ENCODE measurements at places on chromosomes 6 and 20.

DNA sequence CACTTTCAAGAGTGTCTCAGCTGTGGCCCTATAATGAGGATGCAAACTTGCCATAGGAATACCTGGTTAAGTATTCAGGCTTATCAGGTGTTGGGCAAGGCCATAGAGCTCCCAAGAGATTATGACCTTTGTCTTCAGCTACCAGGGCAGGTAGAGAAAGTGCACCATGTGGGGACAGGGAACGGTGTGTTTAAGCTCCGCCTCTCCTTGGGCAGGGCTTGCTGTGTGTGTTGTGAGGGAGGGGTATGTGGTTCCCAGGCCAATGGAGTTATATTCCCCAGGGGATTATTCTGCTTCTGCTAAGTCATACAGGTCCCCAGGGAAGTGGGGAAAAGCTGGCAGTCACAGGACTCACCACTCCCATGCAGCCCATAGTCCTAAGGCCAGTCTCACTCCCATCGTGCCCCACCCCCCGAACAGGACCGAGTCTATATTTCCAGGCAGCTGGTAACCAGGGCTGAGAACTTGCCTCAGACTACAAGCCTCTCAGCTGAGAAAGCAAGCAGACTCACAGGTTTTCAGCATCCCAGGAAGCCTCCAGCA is 660.2 kb downstream of the HTR1B start:
- no peak for DNase-seq

DNA sequence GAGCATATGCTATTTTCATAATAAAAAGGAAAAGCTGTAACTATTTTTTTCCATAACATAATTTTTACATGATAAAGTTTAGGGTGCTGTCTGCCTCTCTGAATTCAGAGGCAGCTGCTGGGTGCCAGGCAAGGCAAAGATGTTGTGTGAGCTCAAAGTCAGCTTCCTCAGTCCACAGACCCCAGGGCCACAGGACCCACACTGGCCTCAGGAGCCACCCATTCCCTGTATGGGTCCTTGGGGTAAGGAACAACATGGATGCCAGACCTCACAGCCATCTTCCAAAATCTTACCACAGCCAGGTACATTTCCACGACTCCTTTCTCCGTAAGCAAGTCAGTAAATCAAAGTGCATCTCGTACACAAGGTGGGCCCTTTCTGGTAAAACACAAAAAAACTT is 16.4 kb upstream of the MAFB start:
- DNase-seq: no peak

GRCh38 chr6:106192824-106193223 is 106.7 kb downstream of the PRDM1 start:
- DNase-seq: no peak

DNA sequence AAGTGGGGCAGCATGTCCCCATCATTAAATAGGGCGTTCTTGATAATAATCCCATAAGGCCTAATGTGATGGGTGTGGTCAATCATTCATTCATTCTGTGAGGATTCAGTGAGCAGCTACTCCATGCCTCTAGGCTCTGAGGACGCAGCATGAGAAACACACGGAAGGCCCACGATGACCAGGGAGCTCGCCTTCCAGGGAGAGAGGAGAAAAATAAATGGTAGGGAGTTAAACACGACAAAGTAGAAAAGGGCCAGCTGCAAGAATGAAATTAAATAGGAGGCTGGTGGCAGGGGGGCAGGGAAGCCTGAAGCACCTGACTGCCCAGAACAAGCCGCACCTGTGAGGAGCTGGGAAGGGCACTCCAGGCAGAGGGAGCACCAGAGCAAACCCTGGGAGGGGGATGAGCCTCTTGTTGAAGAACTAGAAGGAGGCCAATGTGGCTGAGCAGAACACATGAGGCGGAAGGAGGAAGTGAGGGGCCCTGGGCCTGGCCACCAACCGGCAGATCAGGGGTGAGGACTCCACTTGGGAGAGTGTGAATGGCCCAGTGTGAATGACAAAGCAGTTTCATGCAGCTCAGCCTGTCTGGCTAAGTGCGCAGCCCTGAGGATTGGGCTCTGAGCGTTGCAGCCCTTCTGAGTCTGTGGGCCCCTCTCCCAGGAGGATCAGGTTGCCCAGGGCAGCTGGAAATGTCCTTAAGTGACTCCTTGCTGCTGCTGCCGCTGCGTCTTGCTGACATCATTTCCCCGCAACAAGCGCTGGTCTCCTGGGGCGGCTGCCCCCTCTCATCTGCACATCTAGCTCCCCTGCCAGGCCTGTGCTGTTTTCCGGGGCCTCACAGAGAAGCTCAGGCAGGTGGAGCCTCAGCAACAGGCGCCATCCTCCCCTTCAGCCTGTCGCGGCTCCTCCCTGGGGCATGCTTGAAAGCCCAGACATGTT is 99.9 kb downstream of the CDH26 start:
- DNase-seq: no peak

GRCh38 chr6:21596145-21596948 is 2.8 kb downstream of the SOX4 start:
- DNase-seq: no peak

GRCh38 chr6:14593286-14593685 is 475.7 kb downstream of the CD83 start:
- no peak for DNase-seq

Data from NCI-H1694 (cell line).